ENCODE measurements at places on chromosomes 6 and 20.
A peak's percentile ranks its signal among the peaks of the same experiment; 100 is the strongest.

- no peak for DNase-seq
Measured at GRCh38 chr20:59346061-59346460, 45.6 kb downstream of the EDN3 start.

DNA sequence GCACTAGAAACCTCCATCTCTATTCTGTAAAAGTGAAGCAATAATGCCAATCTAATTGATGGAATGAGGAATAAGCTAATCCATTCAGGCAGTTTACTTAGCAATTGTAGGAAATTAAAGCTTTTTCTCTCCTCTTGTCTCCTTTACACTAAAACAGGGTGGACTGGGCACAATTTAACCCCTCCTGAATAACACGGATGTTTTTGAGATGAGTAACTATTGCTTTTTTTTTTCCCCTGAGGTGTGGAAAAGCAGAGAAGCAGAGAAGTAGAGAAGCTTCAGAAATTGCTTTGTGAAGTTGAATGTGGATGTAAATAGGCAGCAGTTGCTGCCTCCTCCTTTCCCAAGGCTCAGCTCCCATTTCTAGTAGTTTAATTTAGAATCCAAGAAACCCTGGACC lies 40.0 kb upstream of the GCNT2 start:
- DNase-seq: no peak

DNA sequence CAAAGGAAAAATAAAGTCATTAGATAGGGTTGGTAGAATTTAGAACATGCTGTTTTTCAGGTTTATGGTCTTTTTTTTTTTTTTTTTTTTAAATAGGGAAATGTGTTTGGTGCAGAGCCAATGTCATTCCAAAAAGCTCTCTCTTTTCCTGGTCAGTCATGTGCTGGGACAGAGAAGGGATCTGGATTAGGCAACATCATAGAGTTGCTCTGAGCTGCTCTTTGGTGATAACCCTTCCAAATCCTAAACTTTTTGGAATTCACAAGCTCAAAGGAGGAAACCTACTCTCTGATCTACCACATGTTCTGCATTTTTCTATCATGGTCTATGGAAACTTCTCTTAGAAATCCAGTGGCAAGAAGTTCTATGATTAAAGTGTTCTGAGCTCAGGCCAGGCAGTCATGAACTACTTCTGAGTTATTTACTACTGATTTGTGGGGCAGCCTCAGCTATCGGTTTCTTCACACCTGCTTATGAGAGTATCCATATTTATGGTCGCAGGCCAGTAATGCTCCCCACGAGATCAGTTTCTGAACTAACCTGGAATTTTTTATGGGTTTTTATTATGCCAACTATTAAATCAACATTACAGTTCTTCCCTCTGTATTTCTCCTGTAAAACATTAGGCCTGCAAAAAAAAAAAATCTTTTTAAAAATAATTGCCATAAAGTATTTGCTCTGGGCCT lies 4.8 kb downstream of the EDN1 start:
- DNase-seq: no peak

DNA sequence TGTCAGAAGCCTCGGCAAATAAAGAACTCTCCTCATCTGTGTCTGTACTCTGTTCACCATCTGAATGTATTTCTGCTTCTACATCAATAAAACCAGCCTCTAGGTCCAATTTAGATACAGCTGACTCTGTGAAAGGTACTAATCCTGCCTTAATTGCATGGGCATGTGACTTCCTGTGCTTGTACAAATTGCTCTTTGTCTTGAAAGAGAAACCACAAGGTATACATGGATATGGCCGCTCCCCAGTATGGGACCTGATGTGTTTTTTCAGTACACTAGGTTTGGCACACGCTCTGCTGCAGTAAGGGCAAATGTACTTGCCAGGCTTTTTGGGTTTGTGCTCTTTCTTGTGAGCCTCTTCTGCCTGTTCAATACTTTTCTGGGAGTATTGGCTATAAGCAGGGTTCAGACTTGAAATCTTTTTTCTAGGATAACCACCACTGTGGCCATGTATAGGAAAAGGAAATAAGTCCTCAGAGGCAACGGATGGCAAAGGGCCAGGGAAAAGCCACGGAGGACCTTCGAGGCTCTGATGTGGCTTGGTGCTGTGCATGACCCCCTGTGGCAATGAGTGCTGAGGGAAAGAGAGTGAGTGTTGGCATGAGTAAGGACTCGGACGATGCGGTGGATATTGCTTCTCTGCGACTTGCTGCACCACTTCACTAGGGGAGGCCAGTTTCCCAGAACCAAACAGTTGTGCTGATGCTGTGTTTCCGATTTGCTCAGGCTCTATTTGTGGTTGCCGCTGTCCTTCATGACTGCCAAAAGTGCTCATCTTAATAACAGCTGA lies 170.9 kb downstream of the HIVEP2 start:
- no peak for DNase-seq

DNA sequence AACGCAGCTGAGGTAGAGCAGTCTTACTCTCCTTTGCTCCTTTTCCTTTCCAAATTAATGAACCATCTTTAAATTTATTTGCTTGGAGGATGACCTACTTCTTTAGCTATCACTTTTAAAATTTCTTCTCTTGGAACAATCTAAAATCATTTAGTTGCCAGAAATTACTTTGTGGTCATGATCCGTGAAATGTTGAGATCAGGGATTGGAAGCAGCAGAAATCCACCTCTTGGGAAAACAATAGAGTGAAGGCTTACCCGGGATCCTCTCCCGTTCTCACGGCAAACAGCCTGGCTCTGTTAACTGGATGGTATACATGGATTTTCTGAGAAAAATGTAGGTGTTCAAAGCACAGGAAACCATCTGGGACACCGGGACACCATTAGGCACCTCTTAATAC lies 7.7 kb downstream of the AKAP12 start:
- no peak for DNase-seq

- DNase-seq: no peak
Measured at GRCh38 chr6:105136431-105137350, 43.1 kb downstream of the POPDC3 start.

GRCh38 chr20:17836303-17836861 lies 132.2 kb downstream of the SNX5 start:
- DNase-seq: no peak

GRCh38 chr6:157483770-157484169 lies 102.8 kb downstream of the ZDHHC14 start:
- no peak for DNase-seq

DNA sequence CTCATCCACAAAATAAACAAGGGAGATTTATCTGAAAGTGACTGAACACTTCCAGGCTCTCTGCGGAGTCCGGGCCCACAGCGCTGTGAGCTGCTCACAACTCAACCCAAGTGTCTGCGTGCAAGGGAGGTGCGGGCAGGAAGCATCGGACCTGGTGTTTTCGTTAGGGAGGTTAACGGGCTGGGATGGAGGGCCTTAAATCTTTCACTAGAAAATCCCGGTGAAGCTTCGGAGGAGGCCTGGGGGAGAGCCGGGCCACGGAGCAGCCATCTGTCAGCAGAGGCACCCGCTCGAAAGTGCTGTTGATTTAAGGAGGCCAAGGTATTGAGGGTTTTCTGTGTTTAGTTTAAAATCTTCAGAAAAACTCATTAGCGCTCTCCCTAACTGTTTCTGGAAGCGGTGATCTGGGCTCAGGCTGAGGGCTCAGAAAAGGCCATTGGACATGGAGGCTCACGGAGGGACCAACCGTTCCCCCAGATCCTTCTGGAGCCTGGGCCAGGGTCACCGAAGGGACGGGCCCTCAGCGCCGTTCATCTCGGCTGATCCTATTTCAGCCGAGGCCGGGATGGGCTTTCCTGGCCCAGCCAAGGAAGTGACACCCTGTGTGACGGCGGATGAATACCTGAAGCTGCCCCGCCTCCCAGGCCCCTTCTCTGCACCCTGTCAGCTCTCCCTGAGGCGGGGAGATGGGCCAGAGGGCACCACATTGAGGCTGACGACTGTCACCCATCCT lies 20.7 kb downstream of the GATA5 start:
- no peak for DNase-seq

DNA sequence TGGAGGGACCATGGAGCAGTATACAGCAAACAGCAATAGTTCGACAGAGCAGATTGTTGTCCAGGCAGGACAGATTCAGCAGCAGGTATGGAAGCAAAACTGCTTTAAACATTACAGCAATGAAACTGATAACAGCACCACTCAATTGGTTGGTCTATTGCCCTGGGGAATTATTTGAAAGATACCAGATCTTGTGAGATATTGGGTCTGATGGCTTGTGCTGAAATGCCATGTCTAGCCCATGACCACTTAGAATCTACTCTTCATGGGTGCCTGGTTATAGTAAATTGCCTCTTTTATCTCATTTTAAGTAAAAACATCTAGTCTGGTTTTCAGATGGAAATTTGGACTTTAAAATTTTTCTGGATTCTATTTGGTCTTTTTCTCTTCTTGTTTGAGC lies 6.3 kb downstream of the NFYA start:
- DNase-seq: no peak

GRCh38 chr6:43383021-43383667 lies 13.7 kb upstream of the ZNF318 start:
- DNase-seq: no peak

DNA sequence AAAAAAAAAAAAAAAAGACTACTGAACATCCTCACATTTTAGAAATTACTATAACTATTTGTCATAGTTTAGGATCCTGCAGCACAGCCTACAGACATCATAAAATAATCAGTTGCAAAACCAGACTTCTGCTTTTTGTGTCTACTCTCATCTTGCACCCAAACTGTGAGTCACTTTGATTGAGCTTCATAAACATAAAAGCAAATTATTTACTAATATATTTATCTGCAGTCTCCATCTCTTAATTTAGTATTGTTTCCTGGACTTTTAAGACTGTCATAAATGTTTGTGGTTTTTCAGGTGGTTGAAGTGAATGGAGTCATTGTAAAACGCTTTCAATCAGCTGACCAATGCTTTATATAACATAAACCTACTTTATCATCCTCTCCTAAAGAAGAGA lies 14.8 kb upstream of the CALHM6 start:
- no peak for DNase-seq

DNA sequence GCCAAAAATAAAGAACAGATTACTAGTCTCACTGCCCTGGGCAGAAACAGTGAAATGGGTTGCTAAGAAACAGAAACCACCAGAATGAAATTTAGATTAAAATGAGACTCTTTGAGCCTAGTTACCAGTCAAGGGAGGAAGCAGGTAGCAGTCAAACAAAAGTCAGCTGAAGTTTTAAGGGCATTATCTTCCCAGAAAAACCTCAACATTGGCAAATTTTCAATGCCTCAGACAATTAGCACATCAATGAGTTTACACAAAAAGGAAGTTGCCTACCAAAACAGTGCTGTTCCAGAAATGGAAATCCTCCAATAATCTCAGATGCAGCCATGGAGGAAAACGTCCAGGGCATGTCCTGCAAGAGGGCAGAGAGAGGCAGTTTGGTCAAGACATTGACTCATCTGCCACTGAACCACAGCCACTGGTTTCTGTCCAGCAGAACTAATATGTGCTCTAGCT lies 399.7 kb upstream of the ADGRB3 start:
- no peak for DNase-seq

- no peak for DNase-seq
Measured at GRCh38 chr6:36241728-36242127, 28.1 kb upstream of the PNPLA1 start.

DNA sequence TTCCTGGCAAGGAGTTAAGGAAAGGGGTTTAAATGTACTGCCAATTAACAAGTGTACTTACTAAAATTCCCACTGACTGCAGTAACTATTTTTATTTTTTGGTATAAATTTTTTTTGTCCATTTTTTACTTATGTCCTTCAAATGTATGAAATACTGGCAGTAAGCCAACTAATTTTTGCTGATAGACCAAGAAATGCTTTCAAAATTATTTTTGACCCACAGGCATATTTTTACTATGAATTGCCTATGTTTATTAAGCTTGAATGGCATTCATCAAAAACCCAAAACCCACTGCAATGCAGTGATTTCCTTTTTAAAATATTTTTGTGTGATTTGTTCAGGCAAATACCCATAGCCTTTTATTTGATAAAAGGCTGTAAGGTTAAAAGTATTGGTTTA lies 560.1 kb downstream of the UTRN start:
- DNase-seq: no peak

- DNase-seq: no peak
Measured at GRCh38 chr6:24875534-24875901, 60.2 kb downstream of the RIPOR2 start.

GRCh38 chr6:3026791-3027626 lies 27.3 kb downstream of the NQO2 start:
- peak; percentile 8 for DNase-seq

GRCh38 chr6:54083287-54083686 lies 28.0 kb upstream of the MLIP start:
- DNase-seq: no peak

- no peak for DNase-seq
Measured at GRCh38 chr20:53883098-53883911, 187.1 kb downstream of the BCAS1 start.
